ENCODE measurements at places on chromosomes 1 and 21.
A peak's percentile ranks its signal among the peaks of the same experiment; 100 is the strongest.

- DNase-seq: no peak
Measured at GRCh38 chr1:233719655-233720341, 105.9 kb downstream of the KCNK1 start.

- DNase-seq: no peak
Measured at GRCh38 chr1:114209971-114210370, 56.3 kb upstream of the SYT6 start.

DNA sequence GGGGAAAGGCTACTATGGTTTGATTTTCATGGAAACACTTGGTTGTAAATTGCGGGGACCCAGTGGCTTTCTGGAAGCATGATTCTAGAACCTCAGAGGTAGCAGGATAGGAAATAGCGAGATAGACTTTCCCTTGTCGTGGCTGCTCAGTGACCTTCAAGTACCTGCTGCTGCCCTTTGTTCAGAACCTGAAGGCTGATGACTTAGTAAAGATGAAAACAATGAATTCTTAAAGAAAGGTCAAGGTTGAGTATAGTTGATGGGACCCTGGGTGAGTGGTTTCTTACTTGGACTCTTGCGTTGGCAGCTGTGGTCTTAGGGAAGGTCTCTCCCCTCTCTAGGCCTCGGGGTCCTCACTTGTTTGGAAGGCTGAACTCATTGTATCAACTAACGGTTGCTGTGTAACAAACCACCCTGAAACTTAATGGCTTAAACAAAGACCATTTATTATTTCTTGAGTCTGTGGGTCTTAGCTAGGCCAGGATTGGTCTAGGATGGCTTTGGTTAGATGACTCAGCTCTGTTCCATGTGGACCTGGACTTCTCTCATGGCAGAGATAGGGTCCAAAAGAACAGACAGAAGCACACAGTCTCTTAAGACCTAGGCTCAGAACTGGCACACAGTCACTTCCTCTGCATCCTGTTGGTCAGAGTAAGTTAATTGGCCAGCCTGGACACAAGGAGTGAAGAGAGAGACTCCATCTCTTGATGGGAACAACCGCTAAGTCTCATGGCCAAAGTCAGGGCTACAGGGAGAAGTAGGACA lies 89.2 kb upstream of the SELENON start:
- DNase-seq: no peak

DNA sequence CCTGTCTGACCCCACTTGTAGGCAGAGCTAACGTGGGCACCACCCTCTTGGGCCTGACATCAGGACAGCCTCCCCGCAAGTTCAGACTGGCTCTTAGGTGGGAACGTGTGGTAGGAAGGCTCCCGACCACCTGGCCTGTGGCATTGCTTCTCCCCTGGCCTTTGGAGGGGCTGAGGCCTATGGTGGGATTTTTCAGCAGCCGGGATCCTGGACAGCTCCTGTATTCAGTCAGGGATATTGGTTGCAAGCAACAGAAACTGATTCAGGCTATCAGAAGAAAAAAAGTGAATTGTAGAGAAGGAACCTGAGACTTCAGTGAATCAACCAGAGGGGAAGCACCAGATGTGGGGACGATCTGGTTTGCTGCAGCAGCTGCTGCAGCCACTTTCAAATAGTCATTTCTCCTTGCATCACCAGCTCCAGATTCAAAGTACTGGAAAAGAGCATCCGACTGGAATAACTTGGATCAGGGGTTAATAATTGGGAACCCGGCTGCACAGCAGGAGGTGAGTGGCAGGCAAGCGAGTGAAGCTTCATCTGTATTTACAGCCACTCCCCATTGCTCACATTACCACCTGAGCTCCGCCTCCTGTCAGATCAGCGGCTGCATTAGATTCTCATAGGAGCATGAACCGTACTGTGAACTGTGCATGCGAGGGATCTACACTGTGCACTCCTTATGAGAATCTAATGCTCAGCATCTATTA lies 5.9 kb downstream of the RNF186 start:
- DNase-seq: no peak

GRCh38 chr1:79896140-79896539 lies 889.6 kb upstream of the ADGRL4 start:
- DNase-seq: no peak

- no peak for DNase-seq
Measured at GRCh38 chr1:203187304-203187685, 791 bp upstream of the CHI3L1 start.

- DNase-seq: no peak
Measured at GRCh38 chr1:169466259-169467230, 19.2 kb downstream of the SLC19A2 start.

- DNase-seq: no peak
Measured at GRCh38 chr1:207152792-207153468, 48.9 kb downstream of the C4BPA start.

DNA sequence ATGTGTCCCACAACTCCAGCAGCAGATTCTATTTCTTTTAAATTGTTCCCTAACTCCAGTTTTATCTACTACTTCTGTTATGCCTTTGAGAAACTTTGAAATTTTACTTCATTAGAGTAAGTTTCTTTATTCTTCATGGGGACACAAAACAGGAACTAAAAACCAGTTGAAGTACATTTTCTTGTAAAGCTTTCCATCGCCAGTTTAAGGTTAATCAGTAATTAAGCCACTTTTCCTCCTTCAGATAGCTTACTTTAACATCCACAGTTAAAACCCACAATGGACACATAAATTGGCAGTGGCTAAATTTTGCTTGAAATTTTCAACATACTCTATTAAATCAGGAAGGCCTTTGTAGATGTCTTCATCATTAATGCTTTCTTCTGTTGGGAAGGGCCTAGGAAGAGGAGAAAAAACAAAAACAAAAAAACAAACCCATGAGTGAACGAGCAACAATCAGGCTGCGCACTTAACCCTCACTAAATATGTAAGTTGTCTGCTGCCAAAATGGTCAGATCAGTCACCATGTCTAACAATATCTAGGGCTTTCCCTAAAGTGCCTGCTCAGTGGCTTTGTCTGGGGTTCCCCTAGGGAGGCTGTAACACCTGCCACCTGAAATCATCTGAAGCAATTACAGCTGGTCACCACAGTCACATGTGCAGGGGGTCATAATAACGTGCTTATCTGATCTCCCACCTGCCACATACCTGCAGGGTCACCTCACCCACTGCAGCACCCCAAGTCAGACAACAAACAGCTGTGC lies 187.9 kb downstream of the VAV3 start:
- no peak for DNase-seq

DNA sequence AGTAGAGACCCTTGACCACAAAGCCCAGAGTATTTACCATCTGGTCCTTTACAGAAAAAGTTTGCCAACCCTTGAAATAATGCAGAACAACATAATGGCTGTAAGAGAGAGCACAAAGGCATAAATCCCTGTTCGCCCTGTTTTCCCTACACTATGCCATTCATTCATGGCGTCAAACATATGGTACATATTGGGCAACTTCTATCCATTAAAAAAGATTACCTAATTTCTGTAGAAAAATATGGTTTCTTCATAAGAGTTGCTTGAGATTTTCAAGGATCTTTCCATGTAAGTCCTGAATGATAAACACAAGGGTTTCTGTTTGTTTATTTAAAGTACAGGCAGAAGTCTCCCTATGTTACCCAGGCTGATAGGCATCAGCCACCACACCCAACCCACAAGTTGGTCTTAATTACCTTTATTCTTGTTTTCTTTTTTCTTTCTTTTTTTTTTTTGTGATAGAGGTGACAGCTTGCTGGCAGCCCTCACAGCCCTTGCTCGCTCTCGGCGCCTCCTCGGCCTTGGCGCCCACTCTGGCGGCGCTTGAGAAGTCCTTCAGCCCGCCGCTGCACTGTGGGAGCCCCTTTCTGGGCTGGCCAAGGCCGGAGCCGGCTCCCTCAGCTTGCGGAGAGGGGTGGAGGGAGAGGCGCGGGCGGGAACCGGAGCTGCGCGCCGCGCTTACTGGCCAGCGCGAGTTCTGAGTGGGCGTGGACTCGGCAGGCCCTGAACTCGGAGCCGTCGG lies 68.3 kb upstream of the NR5A2 start:
- no peak for DNase-seq

DNA sequence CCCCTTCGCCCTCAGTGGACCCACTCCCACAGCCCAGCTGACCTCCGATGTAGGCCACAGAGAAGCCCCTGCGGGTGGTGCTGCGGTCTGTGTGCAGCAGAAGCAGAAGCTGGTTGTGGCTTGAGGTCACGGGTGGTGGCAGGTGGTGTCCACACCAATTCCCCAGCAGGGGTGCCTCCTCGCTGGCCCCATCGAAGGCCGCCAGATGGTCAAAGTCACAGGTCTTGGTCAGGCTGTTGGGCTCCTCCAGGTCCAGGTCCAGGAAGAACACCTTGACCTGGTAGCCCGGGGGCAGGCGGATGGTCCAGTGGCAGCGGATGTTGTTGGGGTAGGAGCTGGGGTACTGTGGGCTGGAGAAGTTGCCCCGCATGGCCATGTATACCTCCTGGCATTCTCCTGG lies 13.1 kb downstream of the CDCP2 start:
- DNase-seq: no peak

- DNase-seq: peak; percentile 51
Measured at GRCh38 chr1:9181176-9181906, 52.4 kb upstream of the GPR157 start.

GRCh38 chr21:39325458-39325857 lies 12.0 kb upstream of the BRWD1 start:
- DNase-seq: no peak

DNA sequence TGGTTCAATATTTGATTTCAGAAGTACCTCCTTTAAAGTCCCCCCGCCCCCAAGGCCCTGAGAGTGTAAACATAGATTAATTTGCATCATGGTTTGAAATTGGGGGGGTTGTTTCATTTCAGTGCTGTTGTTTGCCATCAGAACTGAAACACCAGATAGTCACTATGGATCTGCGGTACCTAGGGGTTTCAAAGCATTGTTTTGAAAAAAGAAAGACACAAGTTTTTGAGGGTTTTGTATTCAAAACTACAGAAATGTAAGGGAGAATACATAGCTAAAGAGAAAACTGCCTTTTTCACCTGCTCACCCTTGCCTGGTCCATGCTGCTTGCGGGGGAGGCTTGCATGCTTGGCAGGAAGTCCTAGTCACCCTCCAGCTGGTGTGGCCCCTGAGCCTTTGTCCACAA lies 59.3 kb downstream of the ACP6 start:
- DNase-seq: no peak

- DNase-seq: peak; percentile 40
Measured at GRCh38 chr21:45074048-45074817, at the start of gene ADARB1. Gene ADARB1 (plus strand): TSS chr21:45074580. CDS start chr21:45171657, 97,077 bp downstream.

GRCh38 chr1:228416217-228416933 lies at the start of gene TRIM17:
Gene TRIM17 (minus strand): TSS chr1:228416861. CDS start chr1:228415072, 1,789 bp downstream.
- DNase-seq: no peak

GRCh38 chr1:245765230-245766000 lies 610.6 kb downstream of the KIF26B start:
- no peak for DNase-seq

GRCh38 chr21:16002874-16003466 lies 273.2 kb downstream of the USP25 start:
- DNase-seq: no peak

DNA sequence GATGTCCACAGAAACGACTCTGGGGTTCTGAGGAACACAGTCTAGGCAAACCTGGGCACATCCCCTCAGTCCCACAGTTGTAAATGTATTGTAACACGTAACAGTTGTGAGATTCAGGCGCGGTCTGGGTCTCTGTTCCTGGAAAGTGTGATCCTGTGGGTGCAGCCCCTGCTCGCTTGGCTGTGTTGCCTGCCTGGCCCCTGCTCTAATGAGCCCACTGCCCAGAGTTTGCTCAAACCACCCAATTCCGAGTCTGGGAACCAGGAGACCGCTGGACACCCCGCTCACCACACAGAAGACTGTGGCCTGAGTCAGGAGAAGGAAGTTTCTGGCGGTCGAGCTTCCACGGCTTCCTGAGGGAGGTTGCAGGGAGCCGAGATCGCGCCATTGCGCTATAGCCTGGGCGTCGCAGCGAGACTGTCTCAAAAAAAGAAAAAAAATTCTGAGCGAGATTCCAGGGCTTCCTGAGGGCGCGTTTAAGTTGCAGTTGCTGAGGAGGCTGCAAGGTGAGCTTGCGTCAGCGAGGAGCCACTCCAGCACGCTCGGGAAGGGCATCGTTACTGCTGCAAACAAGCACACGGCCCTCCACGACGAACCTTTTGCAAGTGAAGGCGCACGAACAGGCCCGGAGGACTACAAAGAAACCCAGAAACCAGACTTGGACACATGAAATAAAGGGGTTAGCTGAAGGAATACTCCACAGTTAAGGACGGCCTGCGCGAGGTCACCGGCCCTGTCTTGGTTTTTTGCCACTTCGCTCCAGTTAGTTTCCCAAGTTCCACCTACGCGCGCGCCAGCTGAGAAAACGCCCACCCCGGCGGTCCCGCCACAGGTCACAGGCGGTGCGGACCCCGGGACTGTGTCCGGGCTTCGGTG lies 1.1 kb downstream of the C21orf58 start:
- DNase-seq: no peak

- DNase-seq: no peak
Measured at GRCh38 chr1:1058921-1059493, 15.1 kb downstream of the RNF223 start.

DNA sequence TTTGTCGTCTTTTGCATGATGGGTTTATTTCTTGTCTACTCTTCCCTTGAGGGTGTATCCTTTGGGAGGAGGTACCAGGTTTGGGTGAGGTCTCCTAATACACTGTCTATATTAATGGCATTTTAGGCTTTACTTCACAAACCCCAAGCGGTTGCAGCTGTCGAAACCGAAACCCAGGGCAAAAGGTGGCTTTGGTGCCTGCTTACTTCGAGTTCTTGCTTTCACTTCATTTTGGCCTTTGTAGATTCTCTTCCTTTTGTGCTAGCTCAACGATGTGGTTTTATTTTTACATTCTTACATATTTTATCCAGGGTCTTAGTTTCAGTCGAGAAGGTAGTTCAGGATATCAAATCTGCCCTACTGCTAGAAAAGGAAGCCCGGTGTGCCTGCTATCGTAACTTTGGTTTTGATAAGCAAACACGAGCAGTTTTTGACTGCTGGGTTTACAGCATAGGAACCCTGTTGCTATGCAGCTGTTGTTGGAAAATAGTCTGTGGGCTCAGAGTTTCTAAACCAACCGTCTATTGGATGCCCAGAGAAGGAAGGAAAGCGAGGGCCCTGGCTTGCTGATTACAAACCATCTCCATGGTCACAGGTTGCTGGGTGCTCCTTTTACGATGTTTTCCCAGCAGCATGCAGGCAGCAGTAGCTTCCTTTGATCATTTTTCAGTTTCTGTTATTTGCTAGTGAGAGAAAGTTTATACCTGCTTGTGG lies 9.8 kb upstream of the TSPAN2 start:
- DNase-seq: peak; percentile 39

- no peak for DNase-seq
Measured at GRCh38 chr1:229229721-229230139, 41.2 kb upstream of the RAB4A start.

DNA sequence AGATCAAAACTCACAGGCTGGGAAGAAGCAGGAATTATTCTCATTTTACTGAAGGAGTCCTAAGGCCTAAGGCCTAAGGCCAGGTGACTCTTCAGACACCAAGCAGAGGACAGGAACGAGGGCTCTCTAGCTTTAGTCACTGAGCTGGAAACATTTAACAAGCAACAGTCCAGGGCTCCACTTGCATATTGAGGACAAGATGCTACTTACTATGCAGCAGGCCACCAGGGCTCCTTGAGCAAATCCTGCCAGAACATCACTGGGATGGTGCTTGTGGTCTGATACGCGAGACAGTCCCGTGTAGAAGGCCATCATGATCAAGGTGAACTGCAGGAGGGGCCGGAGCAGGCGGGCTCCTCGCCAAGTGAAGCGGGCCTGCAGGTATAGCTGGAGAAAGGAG lies 67.6 kb downstream of the PLPP3 start:
- DNase-seq: no peak

All from stimulated activated CD8-positive, alpha-beta memory T cell treated with anti-CD3 and anti-CD28 coated beads, Interleukin-7, amount 100 ng/mL, for 1 hour (primary cell).